ENCODE measurements at places on chromosomes 2 and 18.

GRCh38 chr2:112755444-112755843 lies 9.0 kb downstream of the CKAP2L start:
- DNase-seq = no peak

DNA sequence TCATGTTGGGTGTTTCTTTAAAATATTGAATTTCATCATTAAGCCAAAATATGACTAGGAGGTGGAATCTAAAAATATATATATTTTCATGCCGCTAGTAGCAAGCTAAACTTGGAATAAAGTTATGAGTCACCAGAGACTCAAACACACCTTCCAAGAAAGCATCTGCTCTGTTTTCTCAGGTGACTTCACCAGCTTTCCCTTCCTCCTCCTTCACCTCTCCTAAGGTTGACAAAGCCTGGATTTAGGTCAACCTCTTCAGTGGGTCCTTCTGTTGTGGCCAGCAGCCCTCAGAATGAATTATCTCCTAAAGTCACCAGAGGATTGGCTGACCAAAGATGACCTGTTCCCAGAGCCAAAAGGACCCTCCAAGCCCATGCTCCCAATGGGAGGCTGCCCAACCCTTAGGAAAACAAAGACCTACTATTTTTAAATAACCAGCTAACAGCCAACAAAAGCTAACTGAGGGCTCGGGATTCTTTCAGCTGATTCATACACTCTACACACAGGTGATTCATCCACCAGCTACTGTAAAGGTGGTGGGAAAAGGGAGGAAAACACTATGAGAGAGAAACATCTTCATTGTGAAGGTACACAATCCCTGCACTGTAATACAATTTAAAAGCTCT lies 113.9 kb downstream of the MYO5B start:
- DNase-seq = no peak

- DNase-seq = no peak
These were observed 55.2 kb upstream of the RALBP1 start for GRCh38 chr18:9419956-9420631.

- DNase-seq = peak; percentile 10
These were observed 160.7 kb upstream of the NT5C1B start for GRCh38 chr2:18749912-18750526.

All from CD4-positive, alpha-beta T cell treated with Interleukin-1 beta for 1 hour (primary cell).